ENCODE measurements at places on chromosomes 11 and 22.

- no peak for DNase-seq
Measured at GRCh38 chr11:112778091-112778876, 182.9 kb upstream of the NCAM1 start.

GRCh38 chr11:71556018-71556417, 7.8 kb downstream of the KRTAP5-9 start:
- no peak for DNase-seq

DNA sequence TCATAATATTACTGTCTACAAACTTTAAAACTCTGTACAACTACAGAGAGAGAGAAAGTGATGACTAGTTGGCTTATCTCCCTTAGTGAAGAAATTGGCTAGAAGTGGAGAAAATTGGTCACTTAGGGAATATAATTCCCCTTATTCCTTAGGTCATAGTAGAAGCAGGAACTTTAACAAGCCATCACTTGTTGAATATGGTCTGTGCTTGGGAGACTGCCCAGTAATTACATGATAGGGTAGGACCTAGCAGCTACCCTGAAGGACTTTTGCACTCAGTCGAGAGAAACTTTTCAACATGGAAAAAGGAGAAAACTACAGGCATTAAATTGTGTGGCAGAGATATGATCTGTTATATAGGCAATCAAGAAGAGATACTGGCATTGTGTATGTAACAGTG, 576.5 kb upstream of the CCDC90B start:
- DNase-seq = no peak

DNA sequence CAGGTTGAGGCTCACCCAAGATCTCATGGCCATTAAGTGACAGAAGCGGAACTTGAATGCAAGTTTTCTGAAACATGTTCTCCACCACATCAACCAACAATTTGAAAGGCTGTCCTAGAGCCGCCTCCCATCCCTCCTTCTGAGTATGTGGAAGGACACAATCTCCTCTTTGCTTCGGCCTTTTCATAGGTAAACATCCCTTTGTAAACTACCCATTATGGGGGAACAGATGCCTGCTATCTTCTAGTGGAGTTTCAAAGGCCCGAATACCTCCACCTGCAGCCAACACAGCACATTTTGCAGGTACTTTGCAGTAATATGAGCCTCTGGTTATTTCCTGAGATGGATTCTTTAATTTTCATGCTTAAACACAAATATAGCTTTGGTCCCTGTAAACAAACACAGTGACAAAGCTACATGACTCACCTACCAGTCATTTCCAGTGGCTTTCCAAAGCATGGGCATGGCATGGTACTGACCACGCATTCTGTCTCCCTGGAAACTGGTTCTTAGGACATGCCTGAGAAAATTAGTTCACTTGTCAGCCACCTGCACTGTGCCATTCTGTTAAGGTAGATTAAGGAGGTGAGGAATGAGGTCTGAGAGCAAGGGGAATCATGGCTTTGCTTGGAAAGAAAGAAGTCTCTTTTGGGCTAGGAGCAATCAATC, 60.2 kb downstream of the EHF start:
- DNase-seq = no peak

DNA sequence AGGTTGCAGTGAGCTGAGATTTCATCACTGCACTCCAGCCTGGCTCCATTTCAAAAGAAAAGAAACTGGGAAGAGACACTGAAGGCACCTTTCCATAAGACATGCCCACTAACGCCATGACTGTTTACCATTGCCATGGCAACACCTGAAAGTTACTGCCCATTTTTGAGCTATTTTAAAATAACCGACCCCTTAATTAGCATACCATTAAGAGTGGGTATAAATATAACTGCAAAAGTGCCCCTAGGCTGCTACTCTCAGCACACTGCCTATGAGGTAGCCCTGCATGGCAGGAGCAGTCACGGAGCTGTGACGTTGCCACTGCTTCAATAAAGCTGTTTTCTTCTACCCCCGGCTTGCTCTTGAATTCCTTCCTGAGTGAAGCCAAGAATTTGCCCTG, 9.9 kb upstream of the RNASEH2C start:
- DNase-seq = no peak

DNA sequence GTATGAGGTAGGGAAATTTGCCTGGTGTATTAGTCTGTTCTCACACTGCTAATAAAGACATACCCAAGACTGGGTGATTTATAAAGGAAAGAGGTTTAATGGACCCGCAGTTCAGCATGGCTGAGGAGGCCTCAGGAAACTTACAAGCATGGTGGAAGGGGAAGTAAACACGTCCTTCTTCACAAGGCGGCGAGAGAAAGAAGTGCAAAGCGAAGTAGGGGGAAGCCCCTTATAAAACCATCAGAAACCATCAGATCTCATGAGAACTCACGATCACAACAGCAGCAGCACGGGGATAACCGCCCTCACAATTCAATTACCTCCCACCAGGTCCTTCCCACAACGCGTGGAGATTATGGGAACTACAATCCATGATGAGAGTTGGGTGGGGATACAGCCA, 12.0 kb upstream of the RFPL2 start:
- DNase-seq = no peak

DNA sequence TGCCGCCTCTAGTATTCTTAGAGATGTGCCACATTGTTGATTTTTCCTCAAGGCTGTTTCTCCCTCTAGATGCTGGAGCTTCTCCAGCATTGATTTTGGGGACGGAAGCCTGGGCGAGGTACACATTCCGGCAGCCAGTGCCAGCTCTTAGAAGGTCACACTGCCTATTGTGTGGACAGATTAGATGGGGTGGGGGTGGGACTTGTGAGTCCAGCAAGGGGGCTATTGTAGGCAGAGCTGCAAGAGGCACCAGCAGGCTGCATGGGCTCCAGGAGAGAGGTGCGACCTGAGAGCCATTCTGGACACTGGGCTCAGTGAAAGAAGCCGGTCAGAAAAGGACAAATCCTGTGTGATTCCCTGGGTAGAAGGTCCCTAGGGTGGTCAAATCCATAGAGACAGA, 12.4 kb downstream of the C11orf21 start:
- no peak for DNase-seq

- no peak for DNase-seq
Measured at GRCh38 chr22:46455446-46455845, 82.0 kb downstream of the CELSR1 start.

DNA sequence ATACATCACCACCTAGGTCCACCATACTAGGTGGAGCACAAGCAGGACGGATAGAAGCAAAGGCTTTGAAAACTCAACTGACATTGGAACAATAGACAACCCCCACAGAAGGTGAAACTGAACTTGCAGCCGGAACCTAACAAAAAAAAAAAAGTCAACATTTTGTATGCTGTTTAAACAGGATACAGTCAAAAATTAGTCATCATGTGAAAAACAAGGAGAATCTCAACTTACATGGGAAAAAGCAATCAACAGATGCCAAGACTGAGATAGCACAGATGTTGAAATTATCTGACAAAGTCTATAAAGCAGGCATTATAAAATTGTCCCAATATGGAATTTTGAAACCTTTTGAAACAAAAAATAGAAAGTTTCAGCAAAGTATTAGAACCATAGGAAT, 123.8 kb downstream of the RAB38 start:
- DNase-seq = no peak

All from stimulated activated CD8-positive, alpha-beta memory T cell treated with anti-CD3 and anti-CD28 coated beads, Interleukin-2, amount 100 ng/mL, for 48 hours (primary cell).